RWPE1 (cell line): ENCODE measurements at places on chromosomes 6 and 20.

- DNase-seq: no peak
These were observed 37.6 kb downstream of the NR2E1 start for GRCh38 chr6:108203189-108204112.

DNA sequence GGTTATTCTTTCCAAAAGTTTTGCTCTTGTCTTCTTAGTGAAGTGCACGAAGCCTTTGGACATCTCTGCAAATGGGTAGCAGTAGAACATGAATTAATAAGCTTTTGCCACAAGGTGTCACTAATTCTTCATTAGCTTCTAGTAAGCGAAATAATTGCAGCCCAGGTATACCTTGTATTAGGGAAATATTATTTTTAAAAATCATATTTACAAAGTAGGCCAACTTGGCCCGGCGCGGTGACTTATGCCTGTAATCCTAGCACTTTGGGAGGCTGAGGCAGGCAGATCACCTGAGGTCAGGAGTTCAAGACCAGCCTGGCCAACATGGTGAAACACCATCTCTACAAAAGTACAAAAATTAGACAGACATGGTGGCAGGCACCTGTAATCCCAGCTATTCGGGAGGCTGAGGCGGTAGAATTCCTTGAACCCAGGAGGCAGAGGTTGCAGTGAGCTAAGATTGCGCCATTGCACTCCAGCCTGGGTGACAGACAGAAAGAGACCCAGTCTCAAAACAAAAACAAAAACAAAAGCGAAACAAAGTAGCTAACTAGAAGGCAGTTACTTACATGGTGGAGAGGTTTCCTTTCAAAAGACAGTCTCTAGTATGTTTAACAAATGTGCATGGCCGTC is 8.8 kb upstream of the RSPH3 start:
- peak; percentile 52 for DNase-seq

DNA sequence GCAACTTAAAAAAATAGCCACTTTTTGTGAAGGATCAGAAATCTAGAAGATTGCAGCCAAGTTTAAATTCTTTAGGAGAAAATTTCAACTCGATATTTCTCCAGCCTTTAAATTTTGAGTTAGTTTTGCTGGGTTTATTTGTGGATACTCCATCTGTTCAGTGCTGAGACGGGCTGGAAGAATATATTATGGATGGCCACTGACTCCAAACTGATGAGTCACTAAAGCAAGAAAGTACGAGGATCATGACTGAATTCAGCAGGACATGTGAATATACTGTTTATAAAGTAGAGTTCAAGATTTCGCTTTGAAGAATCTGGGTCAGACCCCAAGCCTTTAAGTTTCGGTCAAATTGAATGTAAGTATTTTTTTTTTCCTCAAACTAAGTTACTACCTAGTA is 199.5 kb downstream of the ADGRB3 start:
- DNase-seq: no peak

DNA sequence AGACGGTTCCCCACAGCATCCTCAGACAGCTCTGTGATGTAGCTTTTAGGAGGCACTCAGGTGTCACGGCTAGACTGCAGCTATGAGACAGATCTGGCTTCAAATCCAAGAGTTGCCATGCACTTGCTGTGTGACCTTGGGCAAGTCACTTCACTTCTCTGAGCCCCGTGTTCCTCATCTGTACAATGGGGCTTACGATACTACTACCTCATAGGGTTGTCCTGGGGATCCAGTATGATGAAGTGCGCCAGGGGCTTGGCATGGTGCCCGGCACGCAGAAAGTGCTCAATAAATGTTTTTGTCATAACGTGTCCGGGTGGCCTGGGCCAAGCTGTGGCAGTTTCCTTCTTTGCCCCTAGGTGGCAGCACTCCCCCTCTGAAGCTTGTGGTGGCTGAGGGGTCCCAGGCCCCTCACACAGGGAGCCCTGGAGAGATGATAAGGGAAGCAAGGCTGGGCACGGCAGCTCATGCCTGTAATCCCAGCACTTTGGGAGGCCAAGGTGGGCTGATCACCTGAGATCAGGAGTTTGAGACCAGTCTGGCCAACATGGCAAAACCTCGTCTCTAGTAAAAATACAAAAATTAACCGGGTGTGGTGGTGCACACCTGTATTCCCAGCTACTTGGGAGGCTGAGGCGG is 19.1 kb upstream of the CHMP4B start:
- DNase-seq: peak; percentile 75

- no peak for DNase-seq
These were observed 75.8 kb downstream of the PSMG4 start for GRCh38 chr6:3334555-3334954.

DNA sequence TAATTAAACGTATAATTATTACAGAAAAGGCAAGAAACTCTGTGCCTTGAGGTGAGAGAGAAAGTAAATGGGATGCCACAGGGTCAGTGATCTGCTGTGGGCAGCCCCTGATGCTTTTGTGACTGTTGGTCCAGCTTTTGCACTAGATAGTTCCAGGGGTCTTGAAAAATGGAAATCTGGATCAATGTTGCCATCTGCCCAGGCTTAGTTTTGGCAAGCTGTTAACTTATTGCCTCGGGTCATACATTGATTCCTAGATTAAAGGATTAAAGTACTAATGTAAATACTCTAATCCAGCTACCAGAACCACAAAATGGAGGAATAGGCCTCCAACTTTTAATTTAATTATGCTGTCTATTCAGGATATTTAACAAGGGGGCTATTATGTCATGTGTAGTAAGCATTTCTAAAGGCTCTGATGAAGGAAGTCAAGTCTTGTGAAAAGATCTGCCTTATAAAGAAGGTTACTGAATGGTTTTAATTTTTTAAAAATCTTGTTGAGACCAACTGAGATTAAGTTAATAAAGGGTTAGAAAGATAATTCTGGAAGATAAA is 376.0 kb upstream of the HS3ST5 start:
- DNase-seq: no peak

DNA sequence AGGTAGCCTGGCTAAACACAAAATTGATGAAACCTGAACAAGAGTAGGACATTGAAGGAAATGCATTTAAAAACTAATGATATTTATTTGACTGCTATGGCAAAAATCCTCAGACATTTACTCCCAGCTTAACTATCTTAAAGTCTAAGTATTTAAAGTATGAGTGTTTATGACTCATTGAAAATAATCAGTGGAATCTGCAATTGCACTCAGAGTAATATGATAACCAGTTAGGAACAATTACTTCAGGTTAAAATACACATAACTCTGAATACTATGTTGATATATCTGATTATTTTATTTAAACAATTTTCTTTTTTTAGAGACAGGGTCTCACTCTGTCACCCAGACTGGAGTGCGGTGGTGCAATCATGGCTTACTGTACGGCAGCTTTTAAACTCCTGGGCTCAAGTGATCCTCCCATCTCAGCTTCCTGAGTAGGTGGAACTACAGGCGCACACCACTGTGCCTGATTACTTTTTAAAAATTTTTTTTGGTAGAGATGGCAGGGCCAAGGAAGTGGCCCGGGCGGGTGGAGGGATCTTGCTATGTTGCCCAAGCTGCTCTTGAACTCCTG is 43.9 kb downstream of the FILIP1 start:
- DNase-seq: peak; percentile 4

- DNase-seq: no peak
These were observed 17.2 kb upstream of the PEDS1 start for GRCh38 chr20:50170549-50171220.

GRCh38 chr6:142841915-142842314 is 103.1 kb downstream of the HIVEP2 start:
- DNase-seq: no peak

- no peak for DNase-seq
These were observed 3.9 kb downstream of the NFS1 start for GRCh38 chr20:35695245-35695749.

- no peak for DNase-seq
These were observed 120.5 kb downstream of the SOD2 start for GRCh38 chr6:159572439-159573110.

DNA sequence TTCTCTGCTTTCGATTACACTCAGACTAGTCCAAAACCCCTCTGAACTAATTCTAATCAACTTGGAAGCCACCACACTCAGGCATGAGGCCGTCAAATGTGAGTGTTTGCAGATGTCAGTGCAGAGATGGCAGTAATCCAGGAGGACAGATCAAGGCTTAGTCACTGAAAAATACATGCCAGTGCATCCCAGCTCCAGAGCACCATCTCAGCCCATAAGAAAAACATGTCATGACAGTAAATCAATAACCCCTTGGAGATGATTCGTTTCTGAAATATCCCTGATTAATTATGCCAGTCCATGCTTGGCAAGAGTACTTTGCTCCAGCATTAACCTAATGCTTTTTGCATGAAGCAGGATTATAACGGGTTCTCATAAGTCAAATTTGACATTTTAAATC is 179.5 kb downstream of the ADAT2 start:
- DNase-seq: peak; percentile 68

DNA sequence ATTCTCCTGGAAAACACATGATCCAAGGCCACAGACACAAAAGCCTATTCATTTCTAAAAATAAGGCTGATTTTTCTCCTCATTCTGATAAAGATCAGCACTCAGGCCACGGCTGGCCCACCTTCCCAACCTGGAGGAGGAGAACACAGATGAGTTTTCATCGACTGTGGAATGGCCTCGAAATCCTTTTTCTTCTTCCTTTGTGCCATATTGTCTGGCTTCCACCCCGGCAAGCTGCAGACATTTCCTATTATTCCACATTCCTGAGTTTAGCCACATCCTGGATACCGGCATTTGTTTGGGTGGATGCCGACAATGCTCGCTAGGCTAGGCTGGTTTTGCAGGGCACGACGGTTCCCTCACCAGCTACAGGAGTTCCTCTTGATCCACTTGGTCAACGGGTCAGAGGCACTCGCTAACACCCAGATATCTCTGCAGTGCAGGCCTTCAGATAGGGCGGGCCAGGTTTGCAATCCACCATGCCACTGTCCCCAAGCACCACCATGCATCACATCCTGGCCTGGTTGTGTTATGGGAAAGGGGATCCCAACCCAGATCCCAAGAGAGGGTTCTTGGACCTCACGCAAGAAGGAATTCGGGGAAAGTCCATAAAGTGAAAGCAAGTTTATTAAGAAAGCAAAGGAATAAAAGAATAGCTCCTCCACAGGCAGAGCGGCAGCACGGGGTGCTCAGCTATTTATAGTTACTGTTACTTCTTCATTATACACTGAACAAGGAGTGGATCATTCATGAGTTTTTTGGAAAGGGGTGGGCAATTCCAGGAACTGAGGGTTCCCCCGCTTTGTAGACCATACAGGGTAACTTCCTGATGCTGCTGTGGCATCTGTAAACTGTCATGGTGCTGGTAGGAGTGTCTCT is 4.2 kb upstream of the CTSZ start:
- DNase-seq: peak; percentile 89

- DNase-seq: no peak
These were observed 35.9 kb upstream of the MCM9 start for GRCh38 chr6:118970866-118971265.

DNA sequence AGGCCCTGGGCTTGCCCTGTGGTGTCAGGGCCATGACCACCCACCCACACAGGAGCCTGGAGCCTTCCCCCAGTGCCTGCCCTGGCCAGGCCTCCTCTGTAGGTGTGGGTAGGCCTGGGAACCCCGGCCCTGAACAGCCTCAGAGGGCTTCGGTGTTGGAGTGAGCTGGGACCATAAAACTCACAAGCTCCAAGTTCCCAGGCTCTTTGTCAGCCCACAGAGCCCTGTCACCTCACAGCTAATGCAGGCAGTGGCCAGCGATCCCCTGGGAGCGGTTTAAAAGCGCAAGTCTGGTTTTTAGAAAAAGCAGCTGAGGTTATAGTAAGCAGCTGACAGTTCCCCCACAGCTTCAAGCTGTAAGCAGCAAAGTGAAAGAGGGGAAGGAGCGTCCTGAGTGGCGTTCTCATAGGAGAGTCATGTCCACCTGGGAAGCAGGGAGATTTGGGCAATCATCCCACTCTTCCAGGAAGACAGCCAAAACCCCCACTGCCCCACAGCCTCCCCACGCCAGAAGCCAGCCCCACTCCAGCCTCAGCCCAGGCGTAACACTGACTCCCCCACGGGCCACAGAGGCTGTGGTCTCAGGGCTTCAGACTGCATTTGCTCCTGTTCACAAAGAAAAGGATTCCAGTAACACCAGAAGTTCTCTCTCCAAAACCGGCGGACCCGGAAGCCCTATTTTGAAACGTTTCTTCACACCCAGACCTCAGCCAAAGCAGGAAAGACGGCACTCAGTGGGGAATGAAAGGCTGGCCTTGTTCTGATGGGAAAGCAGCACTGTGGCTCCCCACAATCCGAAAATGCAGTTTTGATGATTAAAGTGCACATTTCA is 34.3 kb upstream of the FOXC1 start:
- DNase-seq: no peak

DNA sequence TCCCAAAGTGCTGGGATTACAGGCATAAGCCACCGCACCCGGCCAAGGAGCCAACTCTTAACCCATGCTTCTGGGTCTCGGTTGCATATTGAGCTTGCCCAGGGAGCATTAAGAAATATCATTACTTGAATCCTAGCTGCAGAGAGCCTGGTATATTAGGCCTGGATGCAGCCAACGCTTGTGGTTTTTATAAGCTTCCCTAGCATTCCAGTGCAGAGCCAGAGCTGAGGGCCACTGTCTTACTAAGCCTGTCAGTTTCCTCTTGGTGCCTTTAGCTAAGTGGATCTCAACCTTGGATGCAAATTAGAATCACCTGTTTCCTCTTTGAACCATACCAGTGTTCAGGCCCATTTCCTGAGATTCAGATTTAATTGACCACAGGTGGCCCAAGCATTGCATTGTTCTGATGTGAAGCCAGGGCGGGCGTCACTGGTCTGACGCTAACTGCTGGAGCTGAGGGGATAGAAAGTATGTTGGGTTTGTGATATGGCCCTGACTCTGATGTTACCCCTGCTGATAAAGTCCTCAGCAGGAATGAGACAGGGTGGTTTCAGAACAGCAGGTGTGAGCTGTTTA is 76.3 kb downstream of the BTBD3 start:
- no peak for DNase-seq

- DNase-seq: peak; percentile 48
These were observed 65.2 kb downstream of the THBS2 start for GRCh38 chr6:169188475-169188874.

GRCh38 chr6:126039284-126039683 is 52.9 kb downstream of the TRMT11 start:
- peak; percentile 35 for DNase-seq

DNA sequence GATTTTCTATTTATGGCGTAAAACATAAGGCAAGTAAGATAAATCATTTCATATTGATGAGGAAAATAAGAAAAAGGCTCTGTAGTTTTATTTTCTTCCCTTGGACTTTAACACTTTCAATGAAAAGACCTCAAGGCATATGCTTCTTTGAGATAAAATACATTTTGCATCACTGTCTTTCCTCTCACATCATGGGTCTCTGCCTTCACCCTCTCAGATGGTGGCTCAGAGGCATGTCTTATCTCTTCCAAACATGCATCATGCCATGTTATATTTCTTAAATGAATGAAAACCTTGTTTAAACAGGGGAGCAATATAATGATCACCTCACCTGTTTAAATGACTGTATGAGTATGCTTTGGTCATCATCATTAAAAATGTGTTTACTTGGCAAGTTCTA is 59.3 kb downstream of the PRL start:
- DNase-seq: no peak

GRCh38 chr6:27531772-27532459 is 59.0 kb upstream of the ZNF184 start:
- no peak for DNase-seq

GRCh38 chr6:109743739-109744138 is 52.6 kb downstream of the FIG4 start:
- DNase-seq: peak; percentile 23
